CD8-positive, alpha-beta T cell (primary cell): ENCODE measurements at places on chromosomes 1 and 21.

DNA sequence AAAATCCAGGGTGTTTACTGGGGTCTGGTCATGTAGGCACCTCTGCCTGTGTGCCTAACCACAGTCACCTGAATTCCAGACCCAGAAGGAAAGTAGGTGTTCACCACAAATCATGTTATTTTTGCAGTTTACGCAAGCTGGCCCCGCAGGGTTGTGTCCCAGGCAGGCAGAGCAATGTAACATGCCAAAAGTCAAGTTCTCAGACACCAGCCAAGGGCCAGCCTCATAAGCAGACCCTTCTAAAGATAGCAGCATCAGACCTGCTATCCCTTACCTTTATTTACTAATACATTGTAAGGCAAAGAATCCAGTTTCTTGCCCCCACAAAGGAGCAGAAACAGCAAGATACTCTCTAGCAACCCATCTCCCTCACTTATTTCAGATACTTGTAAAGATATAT is 83.0 kb downstream of the GPR161 start:
- DNase-seq, result no peak

DNA sequence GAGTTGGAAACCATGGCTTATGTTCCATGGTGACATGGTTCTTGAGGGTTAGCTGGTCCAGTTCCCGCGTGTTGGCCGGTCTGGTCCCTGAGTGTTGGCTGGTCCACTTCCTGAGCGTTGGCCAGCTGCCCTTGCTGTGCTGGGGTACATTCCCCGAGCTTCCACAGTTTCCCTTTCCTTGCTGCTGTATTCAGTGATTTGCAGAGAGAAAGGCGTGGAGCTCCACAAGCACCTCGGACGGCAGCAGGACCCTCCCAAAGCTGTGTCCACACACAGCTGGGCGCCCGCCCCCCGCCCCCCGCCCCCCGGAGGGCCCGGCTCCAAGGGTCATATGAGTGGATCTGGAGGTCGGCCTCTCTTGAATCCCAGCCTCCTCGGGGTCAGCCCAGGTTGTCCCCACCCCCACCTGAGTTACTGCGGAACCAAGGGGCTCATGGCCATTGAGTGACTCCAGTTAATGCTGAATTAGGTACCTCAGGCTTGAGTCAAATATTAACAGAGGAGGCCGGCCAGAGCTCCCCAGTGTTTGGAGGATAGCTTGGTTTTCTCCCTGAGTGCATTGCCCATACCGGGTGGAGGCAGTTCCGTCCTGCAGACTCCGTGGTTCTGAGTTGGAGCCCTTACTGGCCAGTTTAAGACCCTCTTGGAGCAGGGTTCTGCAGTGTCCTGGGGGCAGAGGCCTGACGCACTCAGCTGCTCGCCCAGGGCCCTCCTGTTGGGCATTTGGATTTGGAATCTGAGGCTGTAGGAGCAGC is 18.4 kb downstream of the COL18A1 start:
- DNase-seq, result no peak

- DNase-seq, result no peak
Observed at GRCh38 chr1:167648978-167649744, 19.1 kb downstream of the RCSD1 start.

DNA sequence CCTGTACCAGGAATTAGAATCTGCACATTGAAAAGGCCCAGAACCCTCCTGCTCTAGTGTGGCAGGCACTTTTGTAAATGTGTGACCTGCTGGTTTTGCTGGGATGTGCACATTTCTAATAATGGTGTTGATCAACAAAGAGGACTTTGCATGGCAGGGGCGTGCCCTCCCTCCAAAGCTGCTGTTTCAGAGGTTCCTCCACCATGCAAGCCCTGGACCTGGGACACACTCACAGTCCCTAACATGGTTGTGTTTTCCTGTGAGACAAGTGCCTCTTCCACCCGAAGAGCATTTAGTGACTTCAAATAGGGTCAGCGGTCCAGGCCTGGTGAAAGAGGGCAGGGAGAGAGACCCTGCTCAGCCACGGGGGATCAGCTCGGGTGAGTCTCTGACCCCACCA is 28.1 kb downstream of the TENT5C start:
- no peak for DNase-seq

GRCh38 chr1:11125931-11126330 is 26.3 kb upstream of the EXOSC10 start:
- no peak for DNase-seq

GRCh38 chr1:160639652-160640051 is 7.2 kb downstream of the SLAMF1 start:
- no peak for DNase-seq

DNA sequence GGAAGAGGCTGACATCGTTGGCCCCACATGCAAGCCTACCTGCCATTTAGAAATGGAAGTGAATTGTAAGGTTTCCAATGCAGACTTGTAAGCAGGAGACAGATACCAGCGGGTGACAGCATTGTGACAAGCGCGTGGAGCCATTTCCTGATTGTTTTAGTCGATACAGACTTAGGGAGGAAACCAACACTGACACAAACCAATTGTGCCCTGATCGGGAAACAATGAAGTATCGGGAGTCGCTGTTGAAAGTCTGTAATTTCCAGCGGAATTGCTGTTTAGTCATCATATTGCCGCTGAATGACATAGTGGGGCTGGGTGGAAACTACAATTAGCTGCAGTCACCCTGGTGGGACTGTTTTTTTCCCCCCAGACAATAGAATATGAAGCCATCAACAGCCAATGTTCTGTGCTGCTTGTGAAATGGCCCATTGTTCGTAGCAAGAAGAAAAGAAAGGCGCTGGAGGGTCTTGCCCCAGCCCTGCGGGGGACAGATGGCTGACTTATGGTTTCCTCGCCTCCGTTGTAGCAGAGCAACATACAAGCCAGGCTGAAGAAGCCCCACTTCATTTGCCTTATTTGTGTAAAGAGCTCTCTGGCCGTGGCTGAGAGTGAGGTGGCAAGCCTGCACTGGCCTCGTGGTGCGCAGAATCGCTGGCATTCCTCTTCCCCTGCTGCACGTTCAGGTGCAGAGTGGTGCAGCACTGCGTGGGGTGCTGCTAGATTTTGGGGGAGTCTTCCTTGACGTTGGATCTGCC is 462.7 kb downstream of the CAMTA1 start:
- no peak for DNase-seq

DNA sequence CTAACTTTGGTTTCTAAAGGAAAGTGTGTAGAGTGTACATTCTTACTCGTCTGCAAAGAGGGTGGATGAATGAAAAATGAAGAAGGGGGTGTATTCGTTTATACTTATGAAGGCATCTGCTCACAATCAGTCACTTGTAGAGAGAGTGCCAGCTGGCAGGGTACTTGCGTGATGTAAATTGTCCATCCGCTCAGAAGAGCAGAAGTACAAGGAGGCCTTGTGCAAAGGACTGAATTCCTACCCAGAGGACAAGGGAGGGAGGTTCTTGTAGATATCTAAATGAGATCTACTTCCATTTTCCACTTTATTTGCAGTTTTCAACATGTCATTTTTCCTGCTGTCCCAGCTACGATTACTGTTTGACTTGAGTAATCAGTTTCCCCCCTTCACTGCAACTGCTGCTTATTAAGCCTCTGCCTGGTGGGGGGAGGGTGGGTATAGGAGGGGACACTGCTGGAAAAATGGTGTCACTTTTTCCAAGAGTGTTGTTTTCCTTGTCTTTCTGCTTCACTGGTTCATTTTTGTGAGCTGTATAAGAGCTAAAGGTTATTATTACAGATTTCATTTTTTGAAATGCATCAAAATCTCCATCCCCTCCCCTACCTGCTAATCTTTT is 67.3 kb downstream of the LAMC1 start:
- no peak for DNase-seq

DNA sequence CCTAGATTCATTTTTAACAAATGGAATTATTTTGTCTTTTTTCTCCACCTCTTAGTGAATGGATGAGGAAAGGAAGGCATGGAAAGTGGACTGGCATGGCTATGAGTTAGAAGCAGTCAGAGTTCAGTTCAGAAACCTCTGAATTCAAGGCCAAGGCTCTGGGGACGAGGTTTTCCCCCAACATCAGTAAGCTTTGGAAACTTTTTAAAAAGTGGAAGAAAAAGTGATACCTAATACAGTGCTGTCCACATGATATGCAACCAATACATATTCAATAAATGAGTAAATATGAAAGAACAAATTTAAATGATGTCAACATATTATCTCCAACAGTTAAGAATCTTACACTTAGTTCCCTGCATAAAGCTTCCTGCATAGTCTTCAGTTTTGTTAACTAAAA is 204.7 kb downstream of the HLX start:
- no peak for DNase-seq

DNA sequence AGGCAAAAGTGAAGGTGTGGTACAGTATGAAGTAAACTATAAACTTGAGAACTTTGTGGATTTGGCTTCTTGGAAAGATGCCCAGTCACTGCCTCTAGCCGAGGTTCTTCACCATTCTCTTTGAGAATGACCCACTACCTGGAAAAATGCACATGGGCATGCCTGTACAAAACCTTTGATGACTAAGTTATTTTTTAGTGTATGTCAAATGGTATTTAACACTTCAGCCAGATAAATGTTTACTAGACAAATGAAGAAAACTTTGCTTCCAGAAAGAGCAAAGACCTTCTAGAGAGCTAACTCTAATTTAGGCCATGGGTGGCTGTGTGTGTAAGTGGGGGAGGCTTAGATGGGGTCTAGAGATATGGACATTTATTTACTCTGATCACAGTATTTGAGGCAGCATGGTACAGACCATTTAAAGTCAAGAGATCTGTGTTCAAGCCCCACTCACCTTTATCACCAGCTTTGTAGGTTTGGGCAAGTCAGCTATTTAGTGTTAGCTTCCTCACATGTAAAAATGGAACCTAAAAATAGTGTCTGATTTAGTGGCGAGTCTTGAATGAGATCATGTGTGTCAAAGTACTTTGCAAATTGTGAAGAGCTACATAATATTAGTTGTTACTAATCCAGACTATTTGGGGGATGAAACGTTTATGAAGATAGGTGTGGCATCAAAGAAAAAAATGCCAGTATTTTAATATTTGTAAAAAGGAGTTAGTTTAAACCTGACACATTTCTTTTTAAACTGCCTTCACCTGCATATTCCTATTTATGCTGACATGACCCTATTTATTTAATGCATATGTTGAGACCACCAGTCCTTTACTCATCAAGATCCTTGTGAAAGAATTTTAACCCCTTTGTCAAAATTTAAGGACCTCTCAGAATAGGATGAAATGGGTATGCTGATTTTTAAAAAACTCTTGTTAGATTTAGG is 20.2 kb downstream of the NFYC start:
- DNase-seq, result no peak

DNA sequence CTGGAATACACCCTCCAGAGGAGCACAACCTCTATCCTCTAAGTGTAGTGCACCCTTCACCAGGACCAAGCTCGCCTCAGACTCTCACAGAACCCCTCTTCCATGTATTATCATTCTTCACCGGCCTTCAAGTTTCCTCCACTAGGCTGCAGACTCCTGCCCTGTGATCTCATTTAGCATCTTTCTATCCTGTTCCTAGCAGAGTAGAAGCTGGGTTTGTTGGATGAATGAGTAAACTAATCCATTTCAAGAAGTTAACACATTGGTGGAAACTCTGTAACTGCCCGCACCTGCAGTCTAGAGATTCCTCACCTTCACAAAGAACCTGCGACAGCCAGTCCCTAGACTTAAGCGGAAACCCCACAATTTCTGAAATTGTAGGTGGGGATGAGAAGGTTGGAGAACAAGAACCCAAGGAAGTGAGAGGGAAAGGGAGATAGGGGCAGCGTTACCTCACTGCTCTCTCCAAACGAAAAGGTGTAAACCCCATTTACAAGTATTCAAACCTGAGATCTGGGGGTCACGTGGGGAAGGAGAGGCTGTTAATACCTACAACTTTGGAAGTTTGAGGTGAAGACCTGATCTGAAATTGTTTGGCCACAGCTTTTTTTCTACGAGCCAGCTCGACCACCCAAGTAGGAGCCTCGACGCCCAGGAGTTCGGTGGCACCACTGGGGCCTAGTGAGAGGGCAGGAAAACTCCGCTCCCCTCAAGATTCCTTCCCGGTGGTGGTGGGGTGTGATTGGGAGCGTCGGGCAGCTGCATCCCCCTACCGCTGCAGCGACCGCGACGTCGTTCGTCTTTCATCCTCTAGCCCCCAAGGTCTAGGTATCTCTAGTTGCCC is 1.2 kb downstream of the PTPN14 start:
- no peak for DNase-seq

DNA sequence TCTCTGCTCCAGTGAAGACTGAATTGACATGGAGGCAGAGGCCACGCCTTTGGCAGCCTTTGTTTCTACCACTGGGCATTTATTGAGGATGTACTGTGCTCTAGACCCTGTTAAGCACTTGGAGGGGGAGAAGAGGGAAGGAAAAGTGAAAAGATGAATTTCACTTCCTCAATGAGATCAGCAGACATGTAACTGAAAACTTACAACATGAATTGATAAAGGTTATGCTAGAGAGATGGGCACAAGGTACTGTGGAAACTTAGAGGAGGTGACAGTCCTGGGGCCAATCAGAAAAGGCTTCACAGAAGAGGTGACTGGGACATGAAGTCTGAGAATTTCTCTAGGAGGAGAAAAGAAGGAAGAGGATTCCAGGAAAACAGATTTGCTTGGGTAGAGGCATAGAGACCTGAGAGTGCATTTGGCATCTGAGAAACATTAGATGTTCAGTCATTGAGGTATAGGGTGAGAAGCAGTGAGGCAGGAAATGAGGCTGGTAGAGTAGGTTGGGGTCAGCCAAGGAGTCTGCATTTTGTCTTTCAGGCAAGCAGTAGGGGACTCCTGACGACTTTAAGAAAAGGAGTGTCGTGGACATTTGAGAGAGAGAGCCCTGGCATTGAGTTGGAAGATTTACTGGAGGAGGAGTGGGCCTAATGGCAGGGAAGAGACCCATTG is 113.0 kb downstream of the SYT2 start:
- DNase-seq, result no peak

DNA sequence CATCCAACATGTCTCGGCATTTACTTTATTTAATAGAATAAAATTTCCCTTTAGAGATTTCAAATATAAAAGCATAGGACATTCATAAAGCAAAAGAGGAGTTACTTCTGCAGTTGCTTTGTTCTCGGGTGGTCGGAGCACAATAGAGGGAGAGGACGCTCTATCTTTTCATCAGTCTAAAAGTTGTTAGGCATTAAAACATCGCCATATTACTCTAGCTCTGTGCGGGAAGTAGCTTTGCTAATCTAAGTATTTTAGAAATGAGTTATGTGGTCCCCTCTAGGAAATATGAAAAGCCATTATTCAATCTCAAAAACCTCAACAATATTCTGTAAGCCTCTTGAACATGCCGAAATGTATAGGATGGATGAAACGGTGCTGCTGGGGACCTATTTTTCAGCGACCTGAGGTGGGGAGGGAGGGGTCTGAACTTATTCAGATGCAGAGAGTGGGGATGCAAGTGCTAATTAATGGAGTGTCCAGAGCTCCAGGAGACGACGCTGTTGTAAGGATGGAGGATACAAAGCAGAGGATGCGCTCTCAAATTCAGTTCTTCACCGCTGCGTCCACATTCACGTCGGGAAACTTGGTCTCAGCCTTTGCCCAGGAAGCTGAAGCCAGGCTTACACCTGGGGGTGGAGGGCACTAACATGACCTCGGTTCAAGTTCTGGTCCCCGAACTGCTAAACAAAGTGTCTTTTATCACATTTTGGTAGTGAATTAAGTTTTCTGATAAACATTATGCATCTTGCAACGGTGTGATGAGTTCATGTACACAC is 6.3 kb downstream of the CDKN2C start:
- no peak for DNase-seq

GRCh38 chr21:26810676-26811415 is 34.4 kb downstream of the ADAMTS1 start:
- no peak for DNase-seq
